Fibroblast of mammary gland (primary cell): ENCODE measurements at places on chromosomes 4 and X.
A peak's percentile ranks its signal among the peaks of the same experiment; 100 is the strongest.

DNA sequence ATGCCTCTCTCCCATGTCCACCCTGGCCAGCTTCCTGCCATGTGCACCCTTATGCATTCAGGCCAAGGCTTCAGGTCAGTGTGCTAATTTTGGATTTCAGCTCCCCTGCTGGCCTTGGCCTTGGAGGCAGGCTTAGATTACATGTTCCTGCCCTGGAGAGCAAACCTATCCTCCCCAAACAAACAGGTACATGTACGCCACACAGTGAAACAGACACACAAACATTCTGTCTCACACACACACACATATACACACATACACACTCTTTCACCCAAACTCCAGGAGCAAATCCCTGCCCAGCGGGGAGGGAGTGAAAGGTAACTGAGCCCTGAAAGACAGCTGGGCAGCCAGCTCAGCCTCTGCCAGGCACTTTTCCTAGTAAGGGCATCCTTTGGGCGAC, 62.7 kb upstream of the ARHGAP36 start:
- DNase-seq: no peak

DNA sequence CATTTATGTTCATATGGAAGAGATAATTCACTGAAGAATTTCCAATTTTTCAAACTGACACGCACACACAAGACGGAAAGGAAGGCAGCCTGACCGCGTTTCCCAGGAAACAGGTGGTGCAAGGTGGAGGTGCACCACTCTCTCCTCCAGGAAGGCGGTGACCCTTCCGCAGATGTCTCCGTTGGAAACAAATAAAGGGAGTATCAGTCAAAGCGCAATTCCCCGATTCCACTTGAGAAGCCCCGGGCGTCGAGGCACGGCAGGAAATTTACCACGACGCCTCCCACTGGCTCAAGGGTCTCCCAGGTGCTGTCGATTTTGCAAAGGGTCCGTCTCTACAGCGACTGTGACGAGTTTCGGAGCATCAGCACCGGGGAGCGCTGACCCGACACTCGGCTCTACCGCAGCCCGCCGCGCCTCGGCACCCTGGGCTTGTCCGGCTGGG, 770 bp upstream of the TIGD2 start:
- DNase-seq: no peak

DNA sequence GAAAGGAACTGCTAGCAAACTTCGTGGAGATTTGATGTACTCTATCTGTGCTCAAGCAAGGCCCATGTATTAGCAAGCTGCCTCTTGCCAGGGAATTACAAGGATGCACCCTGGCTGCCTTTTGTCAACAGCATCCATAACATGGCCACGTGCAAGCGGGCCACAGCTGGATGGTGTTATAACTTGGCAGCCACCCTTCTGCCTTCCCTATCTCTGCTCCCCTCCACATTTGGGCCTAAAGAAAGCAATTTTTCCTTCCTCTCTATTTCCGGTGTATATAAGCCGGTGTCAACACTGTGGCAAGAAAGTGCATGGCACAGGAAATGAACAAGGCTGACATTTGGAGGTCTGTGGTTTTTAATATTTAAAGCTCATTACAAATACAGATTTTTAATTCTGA, 94.8 kb downstream of the CLNK start:
- DNase-seq: peak; percentile 46

DNA sequence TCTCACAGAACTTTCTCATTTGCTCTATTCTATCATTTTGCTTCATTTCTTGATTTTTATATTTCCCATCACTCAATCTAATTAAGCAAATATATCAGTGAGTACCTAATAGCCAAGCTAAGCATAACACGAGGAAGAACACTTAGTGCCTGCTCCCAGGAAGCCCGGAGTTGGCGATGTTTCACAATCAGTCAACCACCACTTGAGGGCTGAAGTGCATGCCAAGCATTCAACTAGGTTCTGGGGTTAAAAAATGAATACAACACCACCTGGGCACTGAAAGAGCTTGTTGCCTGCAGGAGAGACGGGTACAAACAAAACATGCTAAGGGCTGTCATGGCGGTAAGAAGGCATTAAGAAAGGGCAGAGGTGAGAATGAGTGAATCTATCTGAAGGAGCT, 47.5 kb downstream of the UCHL1 start:
- no peak for DNase-seq

DNA sequence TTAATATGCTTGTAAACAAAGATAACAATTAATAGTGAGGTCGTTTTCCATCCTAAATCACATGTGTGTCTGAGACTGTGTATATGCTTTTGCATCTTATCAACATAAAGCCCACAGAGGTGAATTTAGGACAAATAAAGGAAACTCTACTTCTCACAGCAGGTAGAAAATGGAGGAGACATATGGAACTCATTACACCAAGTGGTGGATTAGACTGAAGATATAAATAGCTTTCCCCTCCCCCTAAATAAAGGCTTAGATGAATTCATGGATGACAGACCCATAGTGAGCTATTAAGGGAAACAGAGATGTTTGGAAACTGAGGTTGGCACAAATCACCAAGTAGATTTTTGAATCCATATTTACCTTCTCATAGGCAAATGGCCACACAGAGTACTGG, 79.7 kb downstream of the GRIA3 start:
- DNase-seq: no peak

GRCh38 chrX:121569609-121570008, 522.2 kb downstream of the GLUD2 start:
- no peak for DNase-seq

DNA sequence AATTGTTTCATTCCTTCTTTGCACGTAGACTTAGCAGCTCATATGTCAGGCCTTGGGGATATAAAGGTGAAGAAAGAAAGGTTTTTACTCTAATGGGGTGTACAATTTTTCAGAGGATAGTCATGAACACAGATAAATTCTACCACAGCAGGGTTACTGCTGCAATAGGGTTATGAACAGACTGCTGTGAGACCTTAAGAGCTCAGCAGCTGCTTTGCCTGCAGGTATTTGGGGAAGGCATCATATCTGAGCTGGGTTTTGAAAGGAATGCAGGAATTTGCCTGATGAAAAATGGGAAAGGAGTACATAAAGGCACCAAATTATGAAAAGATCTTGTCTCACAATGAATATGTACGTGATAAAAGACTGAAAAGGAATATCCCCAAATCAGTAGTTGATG, 128.9 kb downstream of the CEP135 start:
- DNase-seq: no peak

GRCh38 chr4:17562157-17562556, 14.8 kb upstream of the LAP3 start:
- no peak for DNase-seq

GRCh38 chr4:165877286-165877685, 4.2 kb downstream of the TLL1 start:
- peak; percentile 69 for DNase-seq

GRCh38 chr4:85113706-85114105, 147.2 kb upstream of the WDFY3 start:
- no peak for DNase-seq

GRCh38 chr4:6222761-6223292, 22.5 kb upstream of the JAKMIP1 start:
- peak; percentile 13 for DNase-seq

DNA sequence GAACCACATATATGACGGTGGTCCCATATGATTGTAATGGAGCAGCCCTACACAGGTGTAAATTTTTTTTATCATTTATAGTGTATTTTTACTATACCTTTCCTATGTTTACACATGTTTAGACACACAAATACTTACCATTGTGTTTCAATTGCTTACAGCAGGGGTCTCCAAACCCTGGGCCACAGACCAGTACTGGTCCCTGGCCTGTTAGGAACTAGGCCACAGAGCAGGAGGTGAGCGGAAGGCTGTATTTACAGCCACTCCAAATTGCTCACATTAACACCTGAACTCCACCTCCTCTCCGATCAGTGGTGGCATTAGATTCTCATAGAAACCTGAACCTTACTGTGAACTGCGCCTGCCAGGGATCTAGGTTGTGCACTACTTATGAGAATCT, 201.8 kb upstream of the NDST4 start:
- no peak for DNase-seq

DNA sequence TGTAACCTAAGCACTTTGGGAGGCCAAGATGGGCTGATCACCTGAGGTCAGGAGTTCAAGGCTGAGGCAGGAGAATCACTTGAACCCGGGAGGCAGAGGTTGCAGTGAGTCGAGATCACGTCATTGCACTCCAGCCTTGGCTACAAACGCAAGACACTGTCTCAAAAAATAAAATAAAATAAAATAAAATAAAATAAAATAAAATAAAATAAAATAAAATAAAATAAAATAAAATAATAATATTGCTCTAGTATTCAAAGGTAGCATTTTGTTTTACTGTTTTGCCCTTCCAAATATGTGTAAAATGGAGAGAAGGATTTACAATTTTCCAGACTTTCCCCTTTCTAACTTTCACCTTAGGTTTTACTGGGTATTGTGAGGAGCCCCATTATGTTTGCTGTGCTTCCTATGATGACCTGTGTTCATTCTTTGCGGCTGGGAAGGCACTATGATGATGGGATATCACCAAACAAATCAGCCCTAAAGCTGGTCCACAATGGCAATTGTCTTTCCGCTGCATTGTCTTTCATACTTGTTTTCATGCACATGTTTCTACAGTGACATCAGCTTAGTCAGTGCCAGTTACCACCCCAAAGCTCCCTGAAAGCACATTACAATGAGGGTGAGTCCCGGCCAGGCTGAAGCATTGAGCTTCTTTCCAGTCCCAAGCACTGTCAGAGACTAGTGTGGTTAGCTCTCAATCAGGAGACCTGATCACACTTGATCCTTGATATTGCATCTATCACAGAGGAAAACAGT, 50.8 kb downstream of the DTHD1 start:
- DNase-seq: no peak

- DNase-seq: no peak
Observed at GRCh38 chr4:14151101-14151500, 523.6 kb upstream of the BOD1L1 start.

DNA sequence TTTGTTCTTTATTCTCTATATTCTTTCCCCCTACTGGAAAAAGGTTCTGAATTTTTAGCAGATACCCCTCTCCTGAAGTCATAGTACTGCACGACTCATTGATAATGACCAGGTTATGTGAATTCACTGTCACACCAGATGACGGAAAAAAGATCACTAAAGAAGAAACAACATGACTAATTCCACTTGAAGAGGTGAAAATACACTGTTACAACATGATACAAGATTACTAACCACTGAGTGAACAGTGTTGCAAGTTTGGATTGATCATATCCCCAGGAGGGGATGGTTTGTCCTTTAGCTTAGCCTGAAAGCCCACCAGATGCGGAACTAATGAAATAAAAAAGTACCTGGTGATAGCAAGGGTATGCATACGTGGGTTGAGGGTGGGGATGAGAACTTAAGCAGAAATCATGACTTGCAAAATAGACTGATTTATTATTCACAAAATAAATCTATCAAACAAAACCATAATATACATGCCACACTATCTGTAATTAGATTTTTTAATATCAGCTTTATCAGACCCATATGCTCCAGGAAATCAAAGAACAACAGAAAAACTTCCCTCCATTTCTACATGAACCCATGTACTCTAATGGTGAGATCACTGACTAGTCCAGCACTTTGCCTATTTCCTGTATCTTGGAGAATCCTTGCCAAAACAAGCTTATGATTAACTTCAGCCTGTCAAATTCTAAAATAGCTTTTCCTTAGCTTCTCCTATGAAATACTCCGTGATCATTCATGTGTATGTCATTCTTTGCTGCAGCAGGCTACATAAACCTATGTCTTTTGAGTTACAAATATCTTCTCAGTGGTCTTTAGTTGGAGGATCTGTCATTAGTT, 257.4 kb upstream of the AGA start:
- DNase-seq: peak; percentile 75

GRCh38 chrX:15785176-15785750, 5.0 kb upstream of the ZRSR2 start:
- no peak for DNase-seq

- peak; percentile 10 for DNase-seq
Observed at GRCh38 chr4:86050496-86050895, 309.4 kb downstream of the MAPK10 start.

- no peak for DNase-seq
Observed at GRCh38 chr4:169047956-169048355, 37.9 kb upstream of the CBR4 start.

GRCh38 chr4:128376303-128376702, 88.7 kb upstream of the PGRMC2 start:
- DNase-seq: no peak

- DNase-seq: no peak
Observed at GRCh38 chrX:33175201-33175600, 36.1 kb downstream of the DMD start.

GRCh38 chrX:143633461-143634308, 2.2 kb downstream of the SLITRK4 start:
- DNase-seq: no peak

GRCh38 chr4:130486186-130486585, 1390.2 kb downstream of the C4orf33 start:
- peak; percentile 23 for DNase-seq

- no peak for DNase-seq
Observed at GRCh38 chr4:30256116-30256832, 463.9 kb upstream of the PCDH7 start.

- DNase-seq: peak; percentile 63
Observed at GRCh38 chr4:174037049-174037448, 246.4 kb downstream of the FBXO8 start.

DNA sequence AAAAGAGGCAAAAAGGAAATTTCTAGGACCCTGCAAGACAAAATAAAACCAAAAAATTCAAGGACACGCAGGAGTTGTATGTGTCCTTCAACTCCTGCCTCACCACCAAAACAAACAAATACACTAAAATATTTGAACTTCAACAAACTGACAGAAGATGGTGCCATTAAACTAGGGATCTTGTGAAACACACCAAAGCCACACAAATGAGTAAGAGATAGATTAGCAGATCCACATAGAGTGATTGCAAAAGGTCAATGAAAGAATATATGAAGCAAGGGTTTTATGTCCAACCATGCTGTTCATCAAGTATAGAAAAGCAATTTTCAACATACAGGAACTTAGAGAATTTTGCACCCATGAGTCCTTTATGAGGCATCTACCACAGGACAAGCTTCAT, 40.1 kb upstream of the SCML1 start:
- peak; percentile 42 for DNase-seq

GRCh38 chr4:108129196-108129595, 39.5 kb downstream of the LEF1 start:
- DNase-seq: no peak

DNA sequence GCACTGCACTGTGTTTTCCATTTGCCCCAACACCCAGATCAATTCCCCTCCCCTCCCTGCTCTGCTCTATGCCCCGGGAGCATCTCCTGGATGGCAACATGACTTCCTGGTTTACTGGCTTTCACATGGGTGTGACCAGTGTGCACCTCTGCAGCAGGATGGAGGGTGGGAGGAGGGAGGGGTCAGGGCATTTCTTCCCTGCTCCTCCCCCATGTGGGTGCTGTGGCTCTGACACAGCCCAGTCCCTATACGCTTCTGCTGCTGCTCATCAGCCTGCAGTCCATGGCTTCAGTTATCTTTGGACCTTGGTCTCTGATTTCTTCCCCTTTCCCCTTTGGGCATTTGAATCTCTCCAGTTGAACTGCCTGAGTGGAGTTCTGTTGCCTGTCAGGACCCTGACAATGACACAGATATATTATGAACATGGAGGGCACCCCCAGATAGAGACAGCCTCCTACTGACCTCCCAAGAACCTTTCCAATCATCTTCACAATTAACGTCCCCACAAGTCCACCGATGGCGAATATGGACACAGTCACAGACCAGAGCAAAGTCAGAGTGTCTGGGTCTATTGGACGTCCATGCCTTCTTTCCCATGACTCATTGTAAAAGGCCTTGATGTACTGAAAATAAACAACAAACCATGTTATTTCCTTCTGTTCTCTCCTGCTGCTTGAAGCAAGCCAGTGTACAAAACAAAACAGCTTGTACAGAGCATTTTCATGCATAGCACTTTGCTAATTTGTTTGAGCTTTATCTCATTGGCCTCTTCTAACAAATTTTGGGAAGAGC, 24.8 kb downstream of the SLC2A9 start:
- DNase-seq: peak; percentile 17
